LoVo (cell line): ENCODE measurements at places on chromosomes 4 and X.

DNA sequence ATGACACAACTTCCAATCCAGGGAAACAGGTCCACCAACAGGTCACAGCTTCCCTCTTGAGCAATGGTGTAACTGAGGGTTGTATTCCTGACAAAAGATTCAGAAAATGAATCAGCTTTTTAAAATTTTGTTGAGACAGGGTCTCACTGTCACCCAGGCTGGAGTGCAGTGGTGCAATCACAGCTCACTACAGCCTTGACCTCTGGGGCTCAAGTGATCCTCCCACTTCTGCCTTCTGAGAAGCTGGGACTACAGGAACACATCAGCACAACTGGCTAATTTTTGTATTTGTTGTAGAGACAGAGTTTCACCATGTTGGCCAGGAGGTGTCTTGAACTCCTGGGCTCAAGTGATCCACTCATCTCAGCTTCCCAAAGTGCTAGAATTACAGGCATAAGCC, 43.7 kb downstream of the SAT1 start:
- no peak for DNase-seq

GRCh38 chr4:142405021-142405694, 440.9 kb downstream of the INPP4B start:
- no peak for DNase-seq

- DNase-seq, result no peak
Measured at GRCh38 chr4:78747475-78747922, 28.7 kb upstream of the BMP2K start.

DNA sequence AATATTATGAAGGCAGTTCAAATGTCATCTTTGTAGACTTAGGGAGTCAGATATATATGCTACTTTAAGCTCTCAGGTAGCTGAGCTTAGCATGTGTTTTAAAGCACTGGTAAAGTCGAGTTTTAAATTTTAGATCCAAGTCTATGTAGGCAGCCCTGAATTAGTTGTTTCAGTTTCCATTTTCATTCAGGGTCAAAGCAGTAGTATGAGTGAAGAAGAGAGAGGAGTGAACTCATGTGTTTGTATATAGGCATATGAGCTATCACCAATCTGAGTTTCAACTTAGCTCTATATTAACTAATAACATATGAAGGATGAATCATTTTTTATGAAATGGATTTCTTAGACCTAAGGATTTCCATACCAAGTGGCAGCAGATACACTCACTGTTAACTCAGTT, 1353.4 kb downstream of the FSTL5 start:
- DNase-seq, result no peak

- no peak for DNase-seq
Measured at GRCh38 chr4:99483636-99484035, 27.2 kb upstream of the C4orf17 start.

- DNase-seq, result peak; percentile 51
Measured at GRCh38 chr4:16264798-16265197, 38.5 kb upstream of the TAPT1 start.

GRCh38 chr4:68401231-68401630, 46.0 kb upstream of the TMPRSS11E start:
- no peak for DNase-seq

- DNase-seq, result no peak
Measured at GRCh38 chr4:16462656-16463055, 236.4 kb upstream of the TAPT1 start.

- DNase-seq, result no peak
Measured at GRCh38 chrX:13330446-13330845, 10.6 kb upstream of the ATXN3L start.

DNA sequence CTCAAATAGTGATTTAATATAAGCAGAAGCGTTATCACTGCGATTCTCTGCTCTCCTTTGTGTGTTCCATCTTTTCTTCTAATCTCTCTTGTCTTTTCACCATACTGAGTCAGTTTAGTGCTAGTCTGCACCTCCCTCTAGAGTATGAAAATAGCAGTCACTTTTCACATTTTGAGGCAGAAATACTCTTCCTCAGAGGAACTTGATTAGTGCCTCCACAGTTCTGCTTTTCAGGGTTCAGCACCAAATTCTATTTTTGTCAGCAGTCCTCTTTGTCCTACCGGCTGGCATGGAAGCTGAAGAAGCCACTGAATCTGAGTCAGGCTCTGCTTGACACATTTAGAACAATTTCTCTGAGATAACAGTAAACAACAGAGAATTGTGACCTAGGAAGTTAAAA, 49.7 kb upstream of the ANKRD17 start:
- DNase-seq, result no peak

GRCh38 chrX:1244164-1245076, 24.2 kb upstream of the CSF2RA start:
- DNase-seq, result no peak

DNA sequence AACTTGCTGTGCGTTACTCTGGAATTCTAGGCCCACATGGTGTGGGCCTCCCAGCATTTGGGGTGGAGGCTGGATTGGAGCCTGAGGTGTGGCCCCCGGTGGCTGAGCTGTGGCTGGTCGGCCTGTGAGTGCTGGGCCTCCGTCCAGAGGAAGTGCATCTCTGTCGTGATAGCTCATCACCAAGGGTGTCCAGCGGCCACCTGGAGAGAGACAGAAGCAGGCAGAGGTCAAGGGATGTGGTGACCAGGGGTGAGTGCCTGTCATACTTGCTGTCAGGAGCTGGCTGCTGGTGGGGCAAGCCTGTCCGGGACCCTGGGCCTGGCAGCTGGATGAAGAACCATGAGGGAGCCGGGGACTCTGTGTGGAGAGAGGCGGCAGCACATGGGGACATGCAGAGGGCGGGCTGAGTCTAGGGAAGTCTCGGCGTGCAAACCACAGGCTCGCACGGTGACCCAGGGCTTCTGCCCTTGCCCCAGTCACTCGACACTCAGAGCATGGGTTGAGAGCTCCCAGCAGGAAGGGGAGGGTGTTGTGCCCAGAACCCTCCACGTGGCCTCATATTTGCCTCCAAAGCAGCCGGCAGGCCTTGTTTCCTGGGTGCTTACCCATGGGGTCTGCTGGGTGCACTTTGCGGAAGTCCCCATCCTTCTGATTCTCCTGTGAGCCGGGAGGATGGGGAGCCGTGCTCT, 6.2 kb downstream of the SORCS2 start:
- DNase-seq, result no peak

DNA sequence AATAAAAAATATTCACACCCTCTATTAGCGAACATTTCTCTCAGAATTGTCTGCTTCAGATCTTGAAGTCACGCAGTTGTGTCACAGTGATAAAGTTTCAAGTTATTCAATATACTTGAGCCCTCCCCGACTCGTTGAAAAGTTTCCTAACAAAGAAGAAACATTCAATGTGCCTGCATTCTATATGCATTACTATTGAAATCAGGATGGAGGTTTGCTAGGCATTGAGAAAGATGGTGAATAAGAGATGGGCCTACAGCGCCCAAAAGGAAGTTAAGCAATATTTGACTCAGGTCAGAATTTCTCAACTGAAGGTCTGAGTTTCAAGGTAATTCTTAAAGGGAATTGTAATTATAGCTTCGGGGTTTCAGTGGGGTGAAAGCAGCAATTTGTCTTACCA, 6.1 kb downstream of the TCEANC start:
- no peak for DNase-seq

GRCh38 chr4:184500748-184501589, 26.6 kb upstream of the IRF2 start:
- DNase-seq, result no peak

DNA sequence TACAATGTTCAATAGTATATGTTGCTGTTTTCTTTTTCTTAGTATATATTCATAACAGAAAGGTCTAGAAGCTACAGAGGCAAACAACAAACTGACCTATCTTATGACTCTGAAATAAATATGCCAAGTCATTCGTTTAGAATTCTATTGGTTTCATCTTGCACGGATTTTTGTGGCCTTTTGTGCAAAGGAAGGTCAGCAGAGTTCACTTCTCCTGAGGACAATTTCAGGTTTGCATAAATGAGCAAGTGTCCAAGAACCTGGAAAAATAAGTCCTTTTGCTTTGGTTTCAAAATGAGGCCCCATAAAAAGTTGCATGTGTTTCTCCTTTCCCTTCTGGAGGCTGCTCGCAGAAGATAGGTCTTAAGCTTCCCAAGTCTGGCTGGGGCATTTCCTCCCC, 156.9 kb downstream of the APBB2 start:
- DNase-seq, result no peak

- no peak for DNase-seq
Measured at GRCh38 chr4:144208074-144208473, 67.6 kb upstream of the GYPA start.

GRCh38 chrX:20067709-20068561, 48.8 kb downstream of the MAP7D2 start:
- peak; percentile 39 for DNase-seq

- no peak for DNase-seq
Measured at GRCh38 chr4:35500812-35501211, 743.5 kb downstream of the ARAP2 start.

- no peak for DNase-seq
Measured at GRCh38 chrX:8586953-8587352, 122.3 kb downstream of the VCX3B start.

DNA sequence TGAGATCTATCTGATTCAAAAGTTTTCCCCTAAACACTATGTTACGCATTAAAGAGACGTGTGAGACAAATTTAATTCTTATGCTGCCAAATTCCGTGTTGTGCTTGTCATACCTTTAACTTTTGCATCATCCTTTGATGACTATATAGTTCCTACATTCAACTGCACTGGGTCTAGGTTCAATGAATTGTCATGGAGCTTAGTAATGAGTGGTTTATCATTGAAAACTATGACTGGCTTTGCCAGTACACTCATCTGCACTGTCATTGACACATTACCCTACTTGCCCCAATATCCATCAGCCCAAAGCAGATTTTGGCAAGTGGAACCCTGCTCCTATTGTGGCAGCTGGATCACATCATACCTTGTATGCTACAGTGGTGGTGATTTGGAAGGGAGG, 882.9 kb upstream of the SLIT2 start:
- DNase-seq, result no peak

DNA sequence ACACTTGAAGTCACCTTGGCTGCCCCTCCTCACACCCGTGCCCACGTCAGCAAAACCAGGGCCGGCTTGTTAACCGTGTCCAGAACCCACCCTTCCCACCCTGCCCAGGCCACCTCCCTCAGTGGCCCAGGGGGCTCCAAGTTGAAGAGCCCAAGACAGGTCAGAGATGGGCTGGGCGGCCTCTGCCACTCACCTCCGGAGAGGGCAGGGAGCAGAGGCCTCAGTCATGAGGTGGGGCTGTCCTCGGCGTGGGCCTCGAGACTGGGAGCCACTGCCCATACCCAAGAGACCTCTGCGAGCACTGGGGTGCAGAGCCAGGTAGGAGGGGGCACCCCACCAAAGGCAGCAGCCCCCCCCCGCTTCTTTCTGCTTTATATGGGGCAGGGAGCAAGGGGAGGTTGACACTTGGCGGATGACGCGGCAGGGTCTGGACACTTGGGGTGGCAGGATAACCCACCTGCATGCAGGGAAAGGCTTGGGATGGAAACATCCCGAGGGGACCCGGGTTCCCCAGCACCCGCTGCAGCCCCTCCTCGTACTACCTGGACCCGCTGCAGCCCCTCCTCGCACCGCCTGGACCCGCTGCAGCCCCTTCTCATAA, 38.0 kb upstream of the SPON2 start:
- no peak for DNase-seq

- no peak for DNase-seq
Measured at GRCh38 chr4:7627251-7628250, 192.8 kb upstream of the PSAPL1 start.

DNA sequence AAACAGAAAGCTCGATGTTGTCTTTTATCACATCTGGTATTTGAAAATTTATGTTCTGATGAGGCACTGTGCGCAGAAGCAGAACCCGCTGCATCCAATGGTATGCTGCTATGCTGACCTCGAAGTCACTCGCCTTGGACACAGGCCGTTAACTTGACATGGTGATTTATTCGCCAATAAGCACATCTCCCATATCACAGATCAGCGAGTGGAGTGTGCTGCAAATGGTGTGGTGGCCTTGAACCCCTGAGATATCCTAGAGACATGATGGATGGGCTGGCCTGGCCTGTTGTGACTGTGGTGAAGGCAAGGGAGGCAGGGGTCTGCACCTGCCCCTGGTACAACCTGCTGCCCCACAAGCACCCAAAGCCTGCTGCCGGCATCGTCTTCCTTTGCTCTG, 175.4 kb upstream of the FRG1 start:
- DNase-seq, result no peak

GRCh38 chr4:75180217-75180616, 247.3 kb downstream of the PARM1 start:
- DNase-seq, result peak; percentile 40

DNA sequence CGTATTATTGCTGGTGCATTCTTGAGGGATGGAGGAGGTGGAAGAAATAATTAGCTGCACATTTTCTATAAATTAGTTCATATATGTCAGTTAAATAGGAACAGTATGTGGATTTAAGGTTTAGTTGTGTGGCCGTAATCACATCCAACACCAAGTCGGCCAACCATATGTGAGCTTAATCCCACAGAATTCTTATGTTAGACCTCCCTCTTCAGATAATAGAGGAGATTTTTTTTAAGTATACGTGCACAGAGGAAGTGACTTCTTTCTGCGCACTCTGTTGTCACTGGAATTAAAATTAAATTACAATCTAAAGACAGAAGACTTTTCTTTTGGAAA, 2.1 kb downstream of the SEPTIN11 start:
- no peak for DNase-seq

- no peak for DNase-seq
Measured at GRCh38 chr4:159444678-159445077, 341.8 kb downstream of the RAPGEF2 start.

GRCh38 chr4:114782415-114783214, 184.0 kb downstream of the UGT8 start:
- no peak for DNase-seq
